ENCODE measurements at places on chromosomes 5 and 9.

- no peak for DNase-seq
These were observed 106.1 kb upstream of the CPEB4 start for GRCh38 chr5:173781816-173782670.

DNA sequence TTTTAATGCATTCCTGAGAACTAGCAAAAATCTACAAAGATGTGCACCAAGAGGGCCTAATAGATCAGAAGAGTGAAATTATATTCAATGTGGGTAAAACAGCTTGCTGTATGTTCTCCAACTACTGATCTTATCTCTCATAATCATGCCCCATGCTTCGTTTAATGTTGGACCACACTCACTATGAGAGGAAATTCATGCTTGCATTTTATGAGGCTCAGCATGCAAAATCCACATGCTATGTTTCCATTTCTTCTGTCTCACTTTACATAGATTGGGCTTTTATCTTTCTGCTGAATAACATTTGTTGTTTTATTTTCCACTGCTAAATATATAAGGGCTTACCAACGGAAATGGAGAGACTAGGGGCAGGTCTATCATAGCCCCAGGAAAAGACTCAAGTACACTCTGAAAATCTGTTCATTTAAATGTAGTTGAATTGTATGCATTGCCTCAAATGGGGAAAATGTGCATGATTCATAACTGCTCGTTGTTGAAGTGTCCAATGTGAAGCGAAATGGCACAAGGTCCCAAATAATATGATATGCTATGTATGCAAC is 474.2 kb downstream of the EFNA5 start:
- DNase-seq: no peak

GRCh38 chr9:794386-794785 is 47.1 kb upstream of the DMRT1 start:
- no peak for DNase-seq

- no peak for DNase-seq
These were observed 259.1 kb downstream of the SYK start for GRCh38 chr9:91060520-91061343.

DNA sequence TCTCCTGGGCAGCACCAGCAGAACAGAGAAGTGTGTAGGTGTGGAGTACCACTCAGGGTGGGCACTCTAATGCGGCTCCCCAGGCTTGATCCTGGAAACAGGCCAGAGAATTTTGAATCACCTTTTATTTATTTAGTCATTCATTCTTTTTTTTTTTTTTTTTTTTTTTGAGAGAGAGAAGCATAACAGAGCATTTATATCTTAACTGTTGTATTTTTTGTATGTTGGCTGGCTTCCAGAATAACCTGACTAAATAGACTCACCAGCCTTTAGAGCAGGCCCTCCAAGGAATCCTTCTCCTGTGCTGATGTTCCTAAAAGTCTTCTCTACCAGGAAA is 153.4 kb downstream of the PIK3R1 start:
- no peak for DNase-seq

GRCh38 chr5:150499437-150499956 is 8.4 kb upstream of the NDST1 start:
- DNase-seq: no peak

GRCh38 chr5:65094279-65094678 is 325.5 kb downstream of the CWC27 start:
- no peak for DNase-seq

GRCh38 chr5:162641142-162641813 is 573.7 kb downstream of the GABRG2 start:
- no peak for DNase-seq

DNA sequence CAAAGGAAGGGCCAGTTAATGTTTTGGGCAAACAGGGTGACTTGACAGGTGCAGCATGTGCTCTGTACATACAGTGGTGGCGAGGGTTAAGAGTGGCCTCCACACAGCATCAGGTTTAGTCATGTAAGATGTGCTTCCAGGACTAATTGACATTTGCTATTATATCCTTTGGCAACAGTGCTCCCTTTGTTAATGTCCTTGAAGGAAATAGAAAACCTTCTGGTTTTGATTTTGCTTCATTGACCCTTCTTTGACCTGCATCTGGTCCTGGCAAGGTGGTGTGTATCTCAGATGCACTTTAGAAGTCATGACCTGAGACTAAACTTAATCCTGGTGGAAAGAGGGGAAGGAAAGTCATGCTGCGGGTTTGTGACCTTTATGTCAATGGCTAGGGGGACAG is 440.0 kb downstream of the ENC1 start:
- no peak for DNase-seq

- no peak for DNase-seq
These were observed 115.7 kb downstream of the NFIB start for GRCh38 chr9:14198047-14198840.

DNA sequence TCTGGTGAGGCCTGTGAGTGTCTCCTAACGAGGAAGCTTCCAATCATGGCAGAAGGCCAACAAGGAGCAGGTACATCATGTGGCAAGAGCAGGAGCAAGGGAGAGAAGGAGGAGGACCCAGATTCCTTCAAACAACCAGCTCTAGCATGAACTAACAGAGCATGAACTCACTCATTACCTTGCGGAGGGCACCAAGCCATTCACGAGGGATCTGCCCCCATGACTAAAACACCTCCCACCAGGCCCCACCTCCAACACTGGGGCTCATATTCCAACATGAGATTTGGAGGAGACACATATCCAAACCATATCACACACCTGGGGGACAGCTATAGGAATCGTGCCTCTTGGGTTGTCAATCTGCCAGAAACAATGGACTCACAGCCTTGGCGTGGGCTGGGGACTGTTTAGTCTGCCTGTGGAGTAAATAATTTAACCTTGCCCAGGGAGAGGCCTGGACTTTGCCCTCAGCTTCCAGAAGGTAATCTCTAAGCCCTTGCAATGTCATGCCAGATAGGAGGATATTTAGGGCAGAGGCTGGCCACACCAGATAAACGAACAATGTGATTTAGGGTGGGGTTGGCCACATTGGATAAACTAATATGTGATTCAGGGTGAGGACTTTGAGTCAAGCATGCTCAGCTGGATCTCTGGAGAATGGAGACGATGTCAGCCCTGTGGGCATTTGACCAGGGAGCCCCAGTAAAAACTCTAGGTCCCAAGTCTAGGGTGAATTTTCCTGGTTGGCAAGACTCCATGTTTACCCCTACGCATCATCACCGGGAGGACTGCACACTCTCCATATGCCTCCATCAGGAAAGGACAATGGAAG is 13.6 kb upstream of the VDAC1 start:
- DNase-seq: no peak

DNA sequence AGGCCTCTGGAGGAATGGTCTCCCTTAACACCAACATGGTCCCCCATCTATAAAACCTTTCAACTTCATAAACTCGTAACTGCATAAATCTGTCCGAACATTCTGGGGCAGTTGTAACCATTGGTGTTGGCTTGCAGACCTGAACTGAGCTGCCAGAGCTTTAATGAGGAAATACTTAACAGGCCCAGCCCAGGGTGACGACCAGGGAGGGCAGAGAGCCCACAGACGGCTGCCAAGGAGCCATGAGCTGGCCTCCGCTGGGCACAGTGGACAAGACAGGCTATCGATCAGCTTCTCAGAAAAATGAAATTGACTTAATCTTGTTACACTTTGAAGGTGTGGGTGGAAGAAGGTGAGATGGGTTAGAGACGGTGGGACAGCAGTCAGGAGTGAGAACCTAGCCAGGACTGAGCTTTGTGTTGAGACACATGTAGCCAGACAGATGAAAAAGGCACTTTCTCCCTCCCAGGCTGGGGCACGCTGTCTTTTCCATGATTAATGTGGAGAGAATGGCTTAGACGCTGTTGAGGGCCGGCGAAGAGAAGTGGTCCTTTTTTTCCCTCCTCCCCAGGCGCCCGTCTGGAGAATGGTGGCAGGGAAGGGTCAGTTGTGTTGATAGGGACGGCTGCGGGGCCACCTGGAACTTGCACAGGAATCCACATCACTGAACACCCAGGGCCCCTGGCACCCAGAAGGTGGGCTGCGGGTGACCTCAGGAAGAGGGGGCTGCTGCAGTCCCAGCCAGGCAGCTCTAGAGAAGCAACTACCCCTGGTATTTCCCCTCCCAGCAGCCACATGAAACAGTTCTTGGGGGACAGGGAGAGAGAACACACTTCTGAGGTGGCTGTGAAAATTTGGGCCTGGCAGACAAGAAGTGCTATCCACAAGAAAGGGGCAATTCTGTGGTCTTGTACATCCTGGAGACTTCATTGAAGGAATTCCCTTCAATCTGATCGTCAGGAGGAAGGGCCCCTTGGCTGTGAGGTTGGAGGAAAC is 27.3 kb upstream of the TCOF1 start:
- DNase-seq: no peak

- no peak for DNase-seq
These were observed 116.6 kb downstream of the KLHL3 start for GRCh38 chr5:137619191-137619870.

GRCh38 chr5:136613230-136613629 is 247.9 kb upstream of the TRPC7 start:
- DNase-seq: no peak

- DNase-seq: no peak
These were observed 91.2 kb downstream of the ZNF474 start for GRCh38 chr5:122220511-122220910.

GRCh38 chr9:86340356-86341006 is 13.7 kb downstream of the TUT7 start:
- no peak for DNase-seq

Data from stimulated activated CD8-positive, alpha-beta memory T cell treated with anti-CD3 and anti-CD28 coated beads, Interleukin-4, amount 100 ng/mL, for 1 hour (primary cell).